ENCODE measurements at places on chromosomes 6 and 20. TPM values are rescaled to one million over a fixed set of nuclear protein-coding genes. Genes with fewer than 3 reads are reported as not detected.

RBBP8NL gene
- total RNA-seq = not detected

DEFB124 gene
- not detected for total RNA-seq

NXT1 gene
- total RNA-seq = 31.4 TPM

PRND gene
- total RNA-seq = not detected

PAK5 gene
- not detected for total RNA-seq

PNPLA1 gene
- total RNA-seq = not detected

DZANK1 gene
- 2.3 TPM for total RNA-seq

TP53TG5 gene
- total RNA-seq = 3.2 TPM

SLC12A5 gene
- 0.18 TPM for total RNA-seq

BCAS1 gene
- total RNA-seq = not detected

SLC26A8 gene
- total RNA-seq = not detected

MOXD1 gene
- total RNA-seq = 24.2 TPM

ASXL1 gene
- 20.9 TPM for total RNA-seq

WFDC2 gene
- not detected for total RNA-seq

TPD52L1 gene
- total RNA-seq = 0.29 TPM

GLP1R gene
- not detected for total RNA-seq

ANGPT4 gene
- not detected for total RNA-seq

ENPP4 gene
- not detected for total RNA-seq

TMEM170B gene
- 0.35 TPM for total RNA-seq

RIPOR3 gene
- 0.35 TPM for total RNA-seq

GNRH2 gene
- 0.35 TPM for total RNA-seq
